Activated CD8-positive, alpha-beta memory T cell treated with anti-CD3 and anti-CD28 coated beads, Interleukin-2, amount 10 ng/mL, durations not matched to agents 7 days and 5 days (primary cell): ENCODE measurements at places on chromosomes 16 and 17.

DNA sequence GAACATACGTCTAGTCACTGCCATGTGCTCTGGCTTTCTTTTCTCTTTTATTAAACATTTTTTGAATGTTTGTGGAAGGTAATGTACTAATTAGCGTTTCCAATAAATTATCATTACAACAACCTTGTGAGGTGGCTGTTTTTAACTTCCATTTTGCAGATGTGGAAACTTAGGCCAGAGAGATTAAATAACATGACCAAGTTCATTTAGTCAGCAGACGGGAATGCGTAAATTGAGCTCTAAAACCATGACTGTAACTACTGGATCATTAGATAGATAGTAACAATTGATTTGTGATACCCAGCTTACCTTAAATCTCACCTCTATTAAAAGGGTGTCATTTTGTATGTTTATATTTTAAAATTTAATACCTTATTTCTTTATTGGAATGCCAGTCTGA, 49.4 kb downstream of the RABEP1 start:
- no peak for DNase-seq

DNA sequence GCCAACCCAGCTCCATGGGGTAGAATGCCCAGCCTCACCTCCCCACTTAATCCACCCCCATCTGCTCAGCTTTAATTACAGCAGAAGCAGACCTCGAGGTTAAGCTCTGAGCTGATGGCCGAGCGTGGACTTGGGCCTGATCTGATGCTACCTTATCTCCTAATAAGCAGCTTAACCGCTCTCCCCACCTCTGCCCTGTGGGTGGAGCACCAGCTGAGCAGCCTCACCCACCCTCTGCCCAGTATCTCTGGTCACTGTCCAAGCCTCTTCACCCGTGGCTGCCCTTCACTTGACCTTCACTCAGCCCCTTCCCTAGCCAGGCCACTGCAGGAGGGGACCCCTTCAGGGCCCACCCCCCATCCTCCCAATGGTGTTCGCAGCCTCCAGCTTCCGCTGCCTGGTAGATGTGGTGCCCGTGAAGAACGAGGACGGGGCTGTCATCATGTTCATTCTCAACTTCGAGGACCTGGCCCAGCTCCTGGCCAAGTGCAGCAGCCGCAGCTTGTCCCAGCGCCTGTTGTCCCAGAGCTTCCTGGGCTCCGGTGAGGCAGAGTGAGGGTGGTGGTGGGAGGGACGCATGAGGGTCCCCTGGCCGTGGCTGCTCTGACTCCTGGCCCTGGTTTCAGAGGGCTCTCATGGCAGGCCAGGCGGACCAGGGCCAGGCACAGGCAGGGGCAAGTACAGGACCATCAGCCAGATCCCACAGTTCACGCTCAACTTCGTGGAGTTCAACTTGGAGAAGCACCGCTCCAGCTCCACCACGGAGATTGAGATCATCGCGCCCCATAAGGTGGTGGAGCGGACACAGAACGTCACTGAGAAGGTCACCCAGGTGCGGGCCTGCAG, 6.8 kb downstream of the KCNH6 start:
- DNase-seq = no peak

DNA sequence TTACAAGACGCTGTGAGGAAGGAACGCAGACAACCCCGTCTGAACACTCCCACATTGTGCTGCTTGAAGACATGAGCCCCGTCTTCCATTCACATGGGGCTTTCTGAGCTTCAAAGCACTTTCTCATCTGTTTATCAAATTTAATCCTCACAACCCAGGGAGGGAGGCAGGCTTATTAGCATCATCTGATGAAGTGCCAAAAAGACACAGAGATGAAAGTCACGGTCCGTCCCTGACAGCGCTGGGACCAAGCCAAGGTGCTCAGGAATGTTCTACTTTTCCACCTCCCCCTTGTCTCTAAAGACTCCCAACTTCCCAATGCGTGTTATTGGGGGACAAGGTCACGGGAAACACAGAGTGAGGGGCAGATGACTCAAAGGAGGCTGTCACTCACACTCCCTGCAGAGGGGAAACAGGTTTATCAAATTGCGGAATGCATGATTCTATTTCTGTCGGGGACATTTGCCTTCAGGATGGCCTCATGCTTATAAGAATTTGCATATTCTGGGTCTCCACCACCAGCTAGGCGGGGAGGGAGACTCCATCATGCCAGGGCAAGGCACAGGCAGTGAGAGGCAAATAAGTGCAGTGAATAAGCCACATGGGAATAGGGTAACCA, 10.7 kb downstream of the XYLT1 start:
- DNase-seq = no peak

DNA sequence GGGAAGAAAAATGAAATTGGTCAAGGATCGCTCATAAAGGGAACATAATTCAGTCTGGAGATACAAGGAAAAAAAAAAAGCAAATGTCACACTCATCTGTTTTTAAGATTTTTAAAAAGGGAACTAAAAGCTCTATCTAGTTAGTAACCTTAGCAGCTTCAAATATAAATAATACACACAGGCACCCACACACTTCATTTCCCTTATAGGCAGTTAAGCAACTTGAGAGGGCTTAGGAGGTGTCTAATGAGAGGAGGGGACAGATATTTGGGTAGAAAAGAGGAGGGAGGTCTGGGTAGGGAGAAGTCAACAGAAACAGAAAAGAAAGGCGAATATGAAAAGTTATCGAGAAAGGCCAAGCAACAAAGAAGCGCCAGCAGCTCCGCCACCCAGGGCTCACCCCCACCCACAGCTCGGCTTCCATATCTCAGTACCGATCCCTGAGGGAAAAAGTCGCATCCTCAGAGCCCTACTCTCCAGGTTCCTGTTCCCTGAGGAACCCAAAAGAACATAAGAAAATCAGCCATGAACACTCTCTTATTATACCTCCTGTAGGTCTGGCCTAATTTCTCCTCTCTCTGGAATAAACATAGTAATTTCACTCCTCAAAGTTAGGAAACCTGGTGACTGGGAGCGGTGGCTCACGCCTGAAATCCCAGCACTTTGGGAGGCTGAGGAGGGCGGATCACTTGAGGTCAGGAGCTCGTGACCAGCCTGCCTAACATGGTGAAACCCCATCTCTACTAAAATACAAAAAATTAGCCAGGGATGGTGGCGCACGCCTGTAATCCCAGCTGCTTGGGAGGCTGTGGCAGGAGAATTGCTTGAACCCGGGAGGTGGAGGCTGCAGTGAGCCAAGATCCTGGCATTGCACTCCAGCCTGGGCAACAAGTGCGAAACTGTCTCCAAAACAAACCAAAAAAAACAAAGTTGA, 69.6 kb upstream of the RCVRN start:
- no peak for DNase-seq

DNA sequence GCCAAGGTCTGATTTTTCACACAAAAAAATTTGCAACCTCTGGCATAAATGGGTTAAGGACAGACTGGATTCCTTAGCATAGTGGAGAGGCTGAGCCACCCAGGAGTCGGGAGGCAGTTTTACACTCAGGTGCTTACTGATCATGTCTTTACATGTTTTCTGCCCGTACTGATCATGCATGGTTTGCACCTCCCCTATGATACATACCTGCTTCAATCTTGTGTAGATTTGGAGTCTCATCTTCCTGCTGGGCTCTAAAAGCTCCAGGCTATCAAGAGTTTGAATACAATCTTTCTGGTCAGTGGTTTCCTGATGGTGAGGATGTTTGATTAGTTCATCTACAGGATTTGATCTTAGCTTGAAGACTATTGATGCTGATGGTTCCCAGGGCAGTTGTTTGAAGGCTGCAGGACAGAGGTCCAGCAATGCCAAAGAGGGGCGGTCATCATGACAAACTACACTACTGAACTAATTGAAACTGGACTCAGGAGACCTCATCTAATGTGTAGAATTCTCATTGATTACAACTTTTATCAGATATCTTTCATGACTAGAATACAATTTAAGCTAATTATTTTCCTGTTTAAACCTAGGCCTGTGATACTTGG, 6.9 kb downstream of the C1QBP start:
- no peak for DNase-seq

DNA sequence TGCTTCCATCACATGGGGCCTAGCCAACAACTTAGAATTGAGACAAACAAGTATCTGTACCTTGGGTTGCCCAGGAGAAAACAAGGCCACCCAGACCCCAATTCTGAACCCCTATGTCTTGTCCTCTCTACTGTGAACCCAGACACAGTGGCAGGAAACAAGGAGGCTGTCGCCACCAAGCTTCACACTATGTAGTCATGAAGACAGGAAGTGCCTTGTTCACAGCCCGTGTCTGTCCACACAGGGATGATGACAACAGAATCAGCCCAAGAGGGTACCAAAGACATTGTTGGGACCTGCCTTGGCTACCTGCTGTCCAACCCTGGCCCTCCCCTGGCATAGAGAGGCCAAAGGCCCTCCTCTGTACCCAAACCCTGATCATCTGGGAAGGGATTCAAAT, 84.8 kb downstream of the CDYL2 start:
- peak; percentile 76 for DNase-seq

DNA sequence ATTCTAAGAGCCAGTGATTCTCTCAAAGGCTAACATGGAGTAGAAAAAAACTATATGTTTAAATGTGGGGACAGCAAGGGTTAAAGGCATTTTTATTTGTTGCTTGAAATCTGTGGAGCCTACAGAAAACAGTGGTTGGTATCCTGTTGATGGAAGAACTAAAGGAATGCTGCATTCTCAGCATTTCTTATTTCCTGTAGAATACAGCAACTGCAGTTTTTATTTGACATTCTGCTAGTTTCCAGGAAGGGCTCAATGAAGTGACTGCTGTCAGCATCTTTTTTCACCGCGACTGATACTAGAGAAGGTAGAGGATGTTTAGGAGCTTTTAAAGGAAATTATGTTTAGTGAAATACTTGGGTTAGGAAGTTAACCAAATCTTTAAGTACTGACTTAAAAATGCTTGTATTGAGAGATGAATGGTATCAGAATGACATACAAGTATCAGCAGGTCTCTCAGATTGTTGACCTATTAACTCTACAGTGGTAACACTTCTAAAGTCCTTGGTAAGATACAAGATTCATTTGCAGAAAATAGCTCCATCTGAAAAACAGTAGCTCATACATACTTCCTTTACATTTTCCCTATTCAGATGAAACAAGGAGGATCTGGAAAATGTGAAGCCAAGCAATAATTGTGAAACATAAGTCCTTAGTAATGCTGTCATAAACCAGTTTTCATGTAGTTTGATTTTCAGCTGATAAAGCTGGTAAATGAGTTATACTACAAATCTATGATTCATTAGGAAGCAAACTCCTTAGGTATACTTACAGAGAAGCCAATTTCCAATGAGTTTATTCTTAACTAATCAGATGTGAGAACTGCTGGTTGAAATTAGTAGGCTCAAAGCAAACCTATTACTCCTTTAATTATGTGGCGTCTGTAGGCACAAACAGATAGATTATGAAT, 15.2 kb downstream of the CLTC start:
- no peak for DNase-seq

DNA sequence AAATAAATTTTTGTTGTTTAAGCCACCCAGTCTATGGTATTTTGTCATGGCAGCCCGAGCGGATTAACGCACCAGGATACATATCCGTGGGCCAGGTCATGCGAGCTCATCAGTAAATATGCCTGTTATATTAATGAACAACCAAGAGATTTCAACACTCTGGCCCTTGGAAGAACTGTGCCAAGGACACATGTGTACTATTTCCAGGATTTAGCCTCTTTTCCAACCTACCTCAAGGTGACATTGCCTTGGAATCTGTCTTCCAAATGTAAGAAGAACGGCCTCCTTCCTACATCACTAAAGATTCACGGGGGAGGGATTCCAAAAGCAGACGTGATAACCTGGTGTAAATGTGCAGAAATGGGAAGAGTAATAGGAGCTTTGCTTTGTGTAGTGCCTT, 72.8 kb upstream of the DYNLRB2 start:
- DNase-seq = no peak

GRCh38 chr17:2847381-2848333, 51.4 kb downstream of the RAP1GAP2 start:
- no peak for DNase-seq

DNA sequence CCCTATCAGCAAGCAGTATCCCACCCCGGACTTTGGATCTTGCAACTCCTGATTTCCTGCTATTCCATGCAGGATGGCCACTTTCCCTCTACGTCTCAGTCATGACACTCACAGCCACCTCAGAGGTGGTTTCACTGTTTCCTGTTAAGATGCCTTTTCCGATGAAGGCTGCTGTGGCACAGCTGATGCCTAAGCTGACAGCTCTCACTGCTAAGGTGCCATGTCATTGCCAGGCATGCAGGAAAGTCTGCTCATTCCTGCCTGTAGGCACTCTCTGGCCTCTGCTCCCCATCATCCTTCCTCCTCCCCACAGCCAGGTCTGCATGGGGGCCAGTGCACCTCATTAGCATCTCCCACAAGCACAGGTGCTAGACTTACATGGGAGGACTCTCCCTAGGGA, 173.0 kb downstream of the CBLN1 start:
- DNase-seq = no peak

GRCh38 chr16:10552281-10552680, 28.1 kb downstream of the EMP2 start:
- DNase-seq = no peak

DNA sequence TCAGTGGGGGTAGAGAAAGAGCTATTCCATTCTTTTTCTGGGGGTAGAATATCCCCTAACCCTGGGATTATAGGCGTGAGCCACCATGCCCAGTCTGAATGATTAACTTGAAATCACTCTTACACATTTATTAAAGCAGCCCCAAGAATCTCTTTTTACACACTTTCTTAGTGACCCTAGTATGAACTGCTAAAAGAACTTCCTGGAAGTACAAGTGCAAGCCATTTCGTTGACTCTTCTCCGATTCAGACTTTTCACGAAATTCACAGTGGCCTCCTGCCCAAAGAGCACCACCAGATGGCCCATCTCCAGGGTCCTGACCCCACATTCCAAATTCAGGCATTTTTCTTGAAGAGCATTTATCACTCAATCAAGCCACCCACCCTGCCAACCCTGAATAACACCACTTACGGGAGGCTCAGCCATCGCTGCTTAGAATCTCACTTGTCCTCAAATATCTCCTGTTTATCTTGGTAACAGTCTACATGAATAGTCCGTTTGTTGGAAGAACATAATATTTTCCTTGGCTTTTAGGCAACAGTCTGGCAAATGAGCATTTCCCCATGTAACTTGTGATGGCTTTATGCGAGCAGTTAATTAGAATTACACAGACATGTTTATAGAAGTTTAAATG, 28.0 kb downstream of the ZNF423 start:
- no peak for DNase-seq

GRCh38 chr16:89089120-89089519, 4.5 kb upstream of the ACSF3 start:
- DNase-seq = no peak

- no peak for DNase-seq
Measured at GRCh38 chr17:81083125-81083765, 48.3 kb downstream of the BAIAP2 start.
